ENCODE measurements at places on chromosomes 2 and 18.

DNA sequence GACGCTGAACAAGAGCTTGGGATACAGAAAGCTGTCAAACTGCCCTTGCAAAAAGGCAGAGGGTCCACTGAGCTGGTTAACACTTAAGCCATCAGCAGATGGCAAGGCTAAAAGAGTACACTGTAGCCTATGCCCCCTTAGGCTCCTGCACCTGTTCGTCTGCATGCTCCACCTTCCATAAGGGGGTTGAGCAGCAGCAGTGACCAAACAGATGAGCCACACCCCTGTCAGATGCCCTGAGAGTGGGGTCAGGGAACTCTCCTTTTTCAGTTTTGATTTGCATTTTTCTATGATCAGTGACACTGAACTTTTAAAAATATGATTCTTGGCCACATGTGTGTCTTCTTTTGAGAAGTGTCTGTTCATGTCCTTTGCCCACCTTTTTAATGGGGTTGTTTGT lies 402.5 kb upstream of the FAM98A start:
- DNase-seq, result no peak

DNA sequence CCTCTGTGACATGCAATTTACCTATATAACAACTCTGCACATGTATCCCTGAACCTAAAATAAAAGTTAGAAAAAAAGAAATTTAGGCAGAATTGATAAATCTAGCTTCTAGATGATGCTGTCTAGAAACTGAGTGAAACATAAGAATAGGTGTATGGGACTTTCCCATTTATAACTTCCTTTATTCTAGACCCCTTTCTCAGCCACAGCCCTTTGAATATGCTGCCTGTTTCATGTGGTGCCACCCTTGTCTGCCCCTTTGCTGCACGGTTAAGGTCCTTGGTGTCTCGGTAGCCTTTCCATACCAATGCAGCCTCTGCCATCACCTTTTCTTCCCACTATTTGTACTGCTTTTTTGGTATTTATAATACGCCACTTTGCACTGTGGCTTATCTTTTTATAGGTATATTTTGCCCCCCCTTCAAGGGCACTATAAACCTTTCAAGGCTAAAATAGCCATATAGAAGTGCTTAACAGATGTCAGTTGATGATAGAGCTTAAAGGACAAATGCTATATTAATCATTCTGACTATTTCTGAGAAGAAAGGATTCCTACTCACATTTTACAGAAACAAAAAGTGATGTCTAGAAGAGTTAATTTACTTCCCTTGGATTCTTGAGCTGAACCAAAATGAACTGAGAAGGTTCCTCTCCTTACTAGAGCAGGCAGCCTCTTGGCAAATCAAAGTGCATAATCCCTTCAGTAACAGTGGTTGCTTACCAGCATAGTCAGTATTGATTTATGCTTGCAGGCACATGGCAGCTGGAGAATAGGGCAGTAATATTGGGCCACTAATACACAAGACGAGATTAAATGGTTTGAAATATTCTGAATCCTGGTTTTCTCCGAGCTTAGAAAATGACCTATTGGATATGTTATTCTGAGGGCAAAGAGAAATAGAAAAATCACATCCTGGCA lies 88.1 kb upstream of the CYP26B1 start:
- no peak for DNase-seq

DNA sequence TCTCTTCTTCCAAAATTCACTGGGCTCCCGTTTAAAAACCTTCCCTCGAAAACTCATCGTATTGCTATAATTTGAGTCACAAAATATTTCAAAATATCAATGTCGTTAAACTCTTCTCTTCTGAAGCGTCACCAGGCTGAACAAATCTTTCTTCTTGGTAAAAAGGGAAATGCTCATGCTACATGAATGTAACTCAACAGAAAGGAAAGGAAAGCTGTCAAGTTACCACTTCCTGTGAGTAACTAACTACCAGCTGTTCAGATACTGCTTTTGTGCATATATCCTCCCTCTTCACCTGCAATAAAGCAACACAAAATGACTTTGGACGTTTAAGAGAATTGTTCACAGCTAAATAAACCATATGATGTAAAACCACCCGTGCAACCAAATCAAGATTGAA lies 95.4 kb downstream of the DOCK10 start:
- no peak for DNase-seq

DNA sequence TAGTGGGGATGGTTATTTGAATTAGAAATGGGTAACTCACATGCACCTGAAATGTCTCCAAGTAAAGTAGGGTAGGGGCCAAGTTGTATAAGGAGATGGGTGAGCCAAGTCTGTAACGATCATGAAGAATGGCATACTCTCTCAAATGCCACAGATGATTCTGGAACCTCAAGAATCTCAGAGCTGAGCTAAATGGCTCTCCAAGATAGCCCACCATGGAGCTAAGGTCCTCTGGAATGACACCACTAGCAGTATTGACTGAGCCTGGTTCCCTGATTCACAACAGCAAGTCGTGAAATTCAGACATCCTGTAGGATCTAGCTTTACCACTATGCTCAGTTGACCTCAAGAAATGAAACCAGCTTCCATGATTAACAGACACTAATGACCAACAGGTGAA lies 115.9 kb upstream of the EPAS1 start:
- DNase-seq, result no peak

DNA sequence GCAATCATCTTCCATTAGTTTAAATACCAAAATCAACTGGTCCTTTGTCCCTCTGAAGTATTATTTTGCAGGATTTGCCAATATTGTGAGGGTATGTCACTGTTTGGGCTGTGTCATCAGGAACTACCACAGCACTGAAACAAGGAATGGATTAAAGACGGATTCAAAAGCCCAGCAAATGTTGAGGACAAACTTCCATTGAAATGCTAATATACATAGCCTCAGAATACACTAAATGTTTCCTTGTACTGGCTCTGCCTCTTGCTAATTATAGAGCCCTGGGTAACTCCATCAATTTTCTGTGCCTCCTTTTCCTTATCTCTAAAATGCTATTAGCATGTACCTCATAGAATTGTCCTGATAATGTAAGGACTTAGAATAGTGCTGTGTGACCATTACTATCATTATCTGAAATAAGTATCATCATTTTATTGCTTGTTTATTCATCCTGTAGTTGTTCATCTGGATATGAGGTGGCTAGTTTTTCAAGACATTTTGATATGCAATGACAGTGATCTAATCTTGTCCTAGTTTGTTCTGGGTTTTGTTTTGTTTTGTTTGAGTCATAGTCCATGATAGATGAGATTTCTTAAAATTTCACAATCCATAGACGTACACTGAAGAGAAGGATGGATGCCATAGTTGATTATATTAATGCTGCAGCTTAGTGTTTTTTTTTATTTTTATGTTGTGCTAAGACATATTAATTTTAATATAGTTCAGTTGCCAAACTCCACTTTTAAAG lies 333.4 kb upstream of the KCNH7 start:
- no peak for DNase-seq

- DNase-seq, result no peak
These were observed 138.2 kb downstream of the TMEM131 start for GRCh38 chr2:97857553-97857952.

DNA sequence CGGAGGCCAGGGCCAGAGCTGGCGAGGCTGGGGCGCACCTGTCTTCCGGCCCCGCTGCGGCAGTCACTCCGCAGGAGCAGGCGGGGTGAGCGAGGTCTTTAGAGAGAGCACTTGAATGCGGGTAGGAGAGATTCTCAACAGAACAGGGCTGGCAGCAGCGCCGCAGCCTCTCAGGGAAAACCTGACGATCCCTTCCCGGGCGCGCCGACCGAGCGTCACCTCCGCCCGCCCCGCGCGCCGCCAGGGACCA lies 526 bp downstream of the PRKRA start:
- no peak for DNase-seq

GRCh38 chr2:176763851-176764404 lies 448.7 kb upstream of the HNRNPA3 start:
- DNase-seq, result no peak

GRCh38 chr18:23619388-23619881 lies 33.1 kb upstream of the NPC1 start:
- no peak for DNase-seq

- DNase-seq, result no peak
These were observed 220.6 kb downstream of the ZBTB7C start for GRCh38 chr18:48188609-48189008.

GRCh38 chr2:39625927-39626270 lies 39.8 kb upstream of the TMEM178A start:
- DNase-seq, result no peak

DNA sequence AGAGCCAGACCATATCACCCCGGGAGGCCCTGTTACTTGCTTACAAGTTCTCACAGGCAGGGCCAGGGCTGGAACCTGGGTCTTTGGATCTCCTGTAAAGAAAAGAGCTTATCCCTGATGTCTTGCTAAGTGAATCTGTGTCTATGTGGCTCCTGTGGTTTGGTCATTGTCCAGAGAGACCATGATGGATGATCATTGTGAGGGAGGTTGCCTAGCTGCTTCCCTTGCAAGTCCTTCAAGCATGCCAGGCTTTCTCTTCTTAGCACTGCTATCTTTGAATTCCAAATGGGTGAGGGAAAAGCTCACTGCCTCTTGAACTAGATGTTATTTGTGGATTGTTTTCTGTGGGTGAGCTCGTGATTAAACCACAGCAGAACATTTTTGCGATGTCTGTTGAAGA lies 151.6 kb downstream of the FSHR start:
- DNase-seq, result no peak

GRCh38 chr2:161239326-161240109 lies 68.7 kb upstream of the PSMD14 start:
- DNase-seq, result no peak

DNA sequence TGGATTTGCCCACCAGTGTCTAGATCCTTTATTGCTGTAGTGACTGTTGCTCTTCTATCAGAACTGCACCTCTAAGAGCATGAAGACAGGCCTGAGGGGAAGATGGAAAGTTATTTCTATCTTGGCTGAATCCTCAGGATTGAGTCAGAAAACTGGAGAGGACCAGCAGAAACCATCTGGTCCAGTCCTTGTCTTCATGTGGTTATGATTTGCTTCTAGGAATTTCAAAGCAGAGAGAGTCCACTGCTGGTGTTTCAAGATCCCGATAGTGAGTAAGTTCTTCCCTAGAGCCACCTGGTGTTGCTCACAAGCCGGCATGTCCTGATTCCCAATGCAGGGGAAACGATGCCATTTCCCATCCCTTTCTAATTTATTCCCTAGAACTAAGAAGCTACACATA lies 84.2 kb downstream of the NCKAP5 start:
- no peak for DNase-seq

GRCh38 chr2:138997856-138998517 lies 217.8 kb upstream of the NXPH2 start:
- DNase-seq, result no peak

DNA sequence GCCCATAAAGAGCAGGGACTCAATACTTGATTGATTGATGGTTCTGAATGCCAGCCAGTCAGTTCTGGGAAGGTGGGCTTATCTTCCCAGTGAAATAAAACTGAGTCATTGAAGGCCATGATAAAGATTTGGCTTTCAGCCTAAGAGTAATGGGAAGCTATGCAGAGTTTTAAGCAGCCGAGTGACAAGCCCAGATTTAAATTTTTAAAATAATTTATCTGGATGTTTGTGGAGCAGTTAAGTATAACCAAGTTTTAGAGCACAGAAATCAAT lies 122.8 kb downstream of the RAPGEF4 start:
- DNase-seq, result no peak

DNA sequence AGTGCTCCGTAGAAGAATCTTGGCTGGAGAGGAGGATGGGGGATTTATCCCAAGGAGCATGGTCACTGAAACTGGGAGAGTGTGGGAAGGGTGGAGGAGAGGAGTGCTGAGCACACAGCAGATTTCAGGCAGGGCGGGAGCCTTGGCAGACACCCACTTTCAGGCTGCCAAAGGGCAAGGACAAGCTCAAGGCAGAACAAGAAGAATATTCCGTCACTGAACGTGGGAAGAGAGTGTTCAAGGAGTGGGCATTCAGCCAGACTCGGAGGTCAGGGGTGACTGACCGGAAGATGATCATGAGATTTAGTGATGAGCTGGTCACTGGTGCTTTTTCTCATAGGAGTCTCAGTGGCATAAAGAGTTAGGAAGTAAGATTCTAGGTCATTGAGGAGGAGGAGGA lies 136.2 kb upstream of the RASGRP3 start:
- DNase-seq, result no peak

GRCh38 chr2:229057976-229058553 lies 213.0 kb downstream of the PID1 start:
- no peak for DNase-seq

DNA sequence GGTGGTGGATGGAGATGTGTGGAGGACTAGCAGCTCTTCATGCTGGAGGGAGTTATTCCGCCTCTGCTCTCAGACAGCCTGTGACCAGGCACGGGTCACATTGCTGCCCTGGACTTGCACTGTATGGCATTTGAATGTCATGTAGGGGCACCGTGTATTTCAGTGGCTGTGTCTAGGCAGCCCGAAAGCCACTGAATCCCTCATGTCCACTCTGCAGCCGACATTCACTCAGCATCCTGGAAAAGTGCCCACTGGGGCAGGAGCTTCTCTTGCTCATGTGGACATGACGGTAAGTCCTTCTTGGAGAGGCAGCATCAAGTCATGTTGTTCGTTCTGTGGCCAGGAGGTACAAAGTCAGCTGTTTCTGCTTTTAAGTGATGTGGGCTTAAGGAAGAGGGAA lies 127.9 kb downstream of the SH3RF3 start:
- DNase-seq, result no peak

DNA sequence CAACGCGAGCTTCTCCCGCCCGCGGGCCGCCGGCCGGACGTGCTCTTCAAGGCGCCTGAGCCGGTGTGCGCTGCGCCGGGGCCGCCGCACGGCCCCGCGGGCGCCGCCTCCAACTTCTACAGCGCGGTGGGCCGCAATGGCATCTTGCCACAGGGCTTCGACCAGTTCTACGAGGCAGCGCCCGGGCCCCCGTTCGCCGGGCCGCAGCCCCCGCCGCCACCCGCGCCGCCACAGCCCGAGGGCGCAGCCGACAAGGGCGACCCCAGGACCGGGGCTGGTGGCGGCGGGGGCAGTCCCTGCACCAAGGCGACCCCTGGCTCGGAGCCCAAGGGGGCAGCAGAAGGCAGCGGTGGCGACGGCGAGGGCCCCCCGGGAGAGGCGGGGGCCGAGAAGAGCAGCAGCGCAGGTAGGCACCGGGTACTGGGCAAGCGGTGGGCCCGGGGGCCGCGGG lies 676 bp downstream of the HOXD11 start:
- DNase-seq, result no peak

DNA sequence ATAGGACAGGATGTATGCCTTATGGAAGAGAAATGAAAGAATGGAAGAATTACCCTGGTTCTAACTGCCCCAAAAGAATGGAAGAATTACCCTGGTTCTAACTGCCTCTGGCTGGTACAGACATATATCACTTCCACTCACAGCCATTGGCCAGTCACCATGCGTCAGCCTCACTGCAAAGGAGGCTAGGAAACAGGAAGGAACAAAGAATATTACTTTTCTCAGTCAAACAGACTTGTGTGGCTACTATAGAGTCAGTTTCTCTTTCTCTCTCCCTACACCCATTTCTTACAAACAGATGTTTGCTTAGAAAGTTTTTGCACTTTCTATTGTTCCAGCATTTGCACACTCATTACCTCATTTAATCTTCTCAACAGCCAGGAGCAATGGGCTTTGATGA lies 1111.1 kb upstream of the KLHL29 start:
- DNase-seq, result no peak

GRCh38 chr2:123419976-123420375 lies 605.1 kb upstream of the CNTNAP5 start:
- no peak for DNase-seq
